NCI-H82 (cell line): ENCODE measurements at places on chromosomes 5 and 9.
A peak's percentile ranks its signal among the peaks of the same experiment; 100 is the strongest.

DNA sequence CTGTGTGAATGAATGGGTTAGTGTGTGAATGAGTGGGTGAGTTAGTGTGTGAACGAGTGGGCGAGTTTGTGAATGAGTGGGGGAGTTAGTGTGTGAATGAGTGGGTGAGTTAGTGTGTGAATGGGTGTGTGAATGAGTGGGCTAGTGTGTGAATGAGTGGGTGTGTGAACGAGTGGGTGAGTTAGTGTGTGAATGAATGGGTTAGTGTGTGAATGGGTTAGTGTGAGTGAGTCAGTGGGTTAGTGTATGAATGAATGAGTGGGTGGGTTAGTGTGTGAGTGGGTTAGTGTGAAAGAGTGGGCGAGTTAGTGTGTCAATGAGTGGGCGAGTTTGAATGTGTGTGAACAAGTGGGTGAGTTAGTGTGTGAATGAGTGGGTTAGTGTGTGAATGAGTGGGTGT is 35.5 kb downstream of the NKD2 start:
- DNase-seq, result no peak

DNA sequence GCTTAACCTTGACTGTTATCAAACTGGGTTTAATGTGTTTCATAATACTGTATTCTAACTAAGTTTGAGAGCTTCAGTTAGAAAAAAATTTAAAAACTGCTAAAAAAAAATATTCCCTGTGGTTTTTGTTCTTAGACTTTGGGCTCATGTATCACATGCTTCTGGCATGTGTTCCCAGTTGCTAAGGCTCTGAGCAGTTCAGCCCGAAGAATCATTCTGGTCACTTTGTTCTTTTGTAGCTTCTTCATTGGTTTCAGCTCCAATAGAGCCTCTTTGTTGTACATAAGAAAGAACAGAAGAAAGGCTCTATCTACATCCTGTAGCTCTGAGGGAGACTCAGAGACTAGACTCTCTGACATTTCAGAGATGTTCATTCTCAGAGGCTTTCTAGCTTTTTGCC is 25.6 kb downstream of the KCNN2 start:
- DNase-seq, result no peak

DNA sequence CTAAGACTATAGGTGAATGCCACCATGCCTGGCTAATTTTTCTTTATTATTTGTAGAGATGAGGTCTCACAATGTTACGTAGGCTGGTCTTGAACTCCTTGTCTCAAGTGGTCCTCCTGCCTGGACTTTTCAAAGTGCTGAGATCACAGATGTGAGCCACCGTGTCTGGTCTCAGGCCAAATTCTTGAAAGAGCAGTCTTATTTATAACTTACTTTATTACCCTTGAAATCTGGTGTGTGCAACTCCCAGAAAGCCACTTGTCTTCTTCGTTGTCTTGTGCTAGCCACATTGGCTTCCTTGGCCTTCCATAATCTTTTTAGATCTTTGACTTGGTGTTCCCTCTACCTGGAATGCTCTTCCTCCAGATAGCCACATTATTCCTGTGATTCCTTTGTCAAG is 50.1 kb downstream of the CTNNA1 start:
- no peak for DNase-seq

GRCh38 chr5:2168601-2169429 is 286.1 kb upstream of the IRX4 start:
- DNase-seq, result no peak

- no peak for DNase-seq
Observed at GRCh38 chr5:52132053-52132452, 655.7 kb upstream of the ITGA1 start.

- no peak for DNase-seq
Observed at GRCh38 chr9:116276651-116277121, 123.1 kb downstream of the PAPPA start.

GRCh38 chr5:123066016-123066415 is 23.0 kb upstream of the PRDM6 start:
- no peak for DNase-seq

DNA sequence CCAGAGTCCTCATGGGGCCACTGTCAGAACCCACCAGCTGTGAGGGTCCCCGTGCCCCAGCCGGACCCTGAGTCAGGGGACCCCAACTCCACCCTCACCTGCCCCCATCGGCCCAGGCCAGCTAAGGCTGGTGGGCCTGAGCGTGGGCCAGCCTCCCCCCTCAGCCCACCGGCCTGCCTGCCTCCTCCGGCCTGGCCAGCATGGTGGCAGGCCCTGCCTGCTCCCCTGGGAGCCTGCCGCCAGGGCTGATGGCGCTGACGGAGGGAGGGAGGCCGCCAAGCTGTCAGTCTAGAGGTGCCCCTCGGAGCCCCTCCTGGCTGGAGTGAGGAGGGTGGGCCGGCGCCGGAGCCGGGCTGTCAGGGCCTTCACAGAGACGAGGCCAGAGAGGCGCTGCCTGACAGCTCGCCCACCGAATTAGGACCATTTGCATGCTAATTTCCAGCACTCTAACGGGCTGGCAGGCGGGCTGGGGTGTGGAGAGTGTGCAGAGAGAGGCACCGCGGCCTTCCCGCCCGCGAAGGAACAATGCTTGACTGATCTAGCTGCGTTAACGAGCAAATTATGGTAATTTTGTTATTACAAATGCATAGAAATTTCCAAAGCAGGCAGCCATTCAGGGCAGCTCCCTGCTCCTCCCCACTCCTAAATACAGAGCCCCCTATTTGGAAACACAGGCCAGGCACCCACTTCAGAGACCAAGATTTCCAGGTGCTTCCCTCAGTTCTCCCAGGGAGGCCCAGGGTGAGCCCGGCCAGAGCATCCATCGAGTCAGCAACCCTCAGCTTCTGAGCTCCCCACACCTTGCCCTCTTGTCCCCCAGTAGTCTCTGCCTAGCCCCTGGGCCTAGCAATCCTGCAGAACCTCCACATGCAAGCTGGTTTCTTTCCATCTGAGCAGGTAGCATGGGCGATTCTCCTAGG is 169.3 kb downstream of the PAX5 start:
- no peak for DNase-seq

- DNase-seq, result peak; percentile 3
Observed at GRCh38 chr9:21141427-21141882, at the start of gene IFNW1. Gene IFNW1, minus strand, starts transcription at chr9:21141832. Its CDS starts 262 bp downstream, at chr9:21141570.

DNA sequence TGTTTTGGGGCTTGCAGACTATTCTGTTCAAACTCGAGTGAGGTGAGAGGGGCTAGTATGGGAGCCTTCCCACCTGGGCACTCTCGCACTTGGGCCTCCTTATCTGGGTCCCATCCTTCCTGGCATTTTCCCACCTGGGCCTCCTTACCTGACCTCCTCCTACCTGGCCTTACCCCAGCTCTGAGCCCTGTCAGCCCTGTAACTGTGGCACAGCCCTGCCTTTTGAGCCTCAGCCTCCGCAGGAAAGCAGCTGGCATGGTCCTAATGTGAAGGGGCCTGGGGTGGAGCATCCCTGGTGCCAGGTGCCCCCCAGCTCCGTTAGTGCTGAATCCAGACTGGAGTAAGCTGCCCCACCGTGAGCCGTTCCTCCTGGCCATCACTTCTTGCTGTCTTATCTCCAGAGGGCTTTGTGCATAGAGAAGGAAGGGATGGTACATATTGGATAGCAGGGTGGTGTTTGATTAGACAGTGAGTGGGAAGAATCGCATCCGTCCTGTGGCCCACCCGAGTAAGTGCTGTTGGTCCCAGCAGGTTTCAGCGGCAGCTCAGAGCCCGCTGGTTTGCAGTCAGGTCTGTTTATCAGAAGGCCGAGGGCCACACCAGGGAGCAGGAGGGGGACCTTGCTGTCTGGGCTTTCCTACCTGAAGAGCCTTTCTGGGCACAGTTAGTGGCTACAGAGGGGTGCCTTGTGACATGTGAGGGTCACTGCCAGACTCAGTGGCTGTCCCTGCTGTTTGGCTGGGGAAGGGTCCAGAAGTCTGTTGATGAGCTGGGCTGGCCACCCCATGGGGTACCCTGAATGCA is 76.5 kb downstream of the WNK2 start:
- DNase-seq, result no peak

DNA sequence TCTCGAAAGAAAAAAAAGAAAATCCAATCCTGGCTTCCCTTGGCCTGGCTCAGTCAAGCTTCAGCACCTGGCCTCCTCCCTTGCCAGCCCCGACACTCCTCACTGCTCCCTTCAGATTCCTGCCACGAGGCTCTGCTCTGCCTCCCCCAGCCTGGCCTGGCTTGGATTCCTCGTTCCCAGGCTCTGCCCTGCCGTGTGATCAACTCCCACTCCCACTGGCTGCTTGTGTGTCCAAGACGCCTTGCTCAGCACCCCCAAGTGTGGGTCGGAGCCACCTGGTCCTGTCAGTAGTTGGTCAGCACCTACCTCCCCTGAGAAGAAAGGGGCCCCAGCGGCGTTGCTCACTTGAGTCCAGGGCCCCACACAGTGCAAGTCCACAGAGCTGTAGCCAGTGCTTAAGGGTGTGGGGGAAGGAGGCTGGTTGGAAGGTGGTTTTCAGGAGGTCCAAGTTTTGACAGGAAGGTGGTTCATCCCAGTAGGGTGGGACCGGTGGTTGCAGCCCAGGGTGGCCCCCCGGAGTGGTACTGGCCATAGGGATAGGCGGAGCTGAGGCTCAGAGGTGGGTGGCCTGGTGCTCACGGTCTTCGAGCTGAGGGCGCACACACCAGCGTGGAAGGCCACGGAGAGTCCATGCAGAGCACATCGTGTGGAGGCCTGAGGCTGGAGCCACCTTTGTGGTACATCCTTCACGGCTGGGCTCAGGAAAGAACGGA is 46.4 kb downstream of the JADE2 start:
- DNase-seq, result no peak

DNA sequence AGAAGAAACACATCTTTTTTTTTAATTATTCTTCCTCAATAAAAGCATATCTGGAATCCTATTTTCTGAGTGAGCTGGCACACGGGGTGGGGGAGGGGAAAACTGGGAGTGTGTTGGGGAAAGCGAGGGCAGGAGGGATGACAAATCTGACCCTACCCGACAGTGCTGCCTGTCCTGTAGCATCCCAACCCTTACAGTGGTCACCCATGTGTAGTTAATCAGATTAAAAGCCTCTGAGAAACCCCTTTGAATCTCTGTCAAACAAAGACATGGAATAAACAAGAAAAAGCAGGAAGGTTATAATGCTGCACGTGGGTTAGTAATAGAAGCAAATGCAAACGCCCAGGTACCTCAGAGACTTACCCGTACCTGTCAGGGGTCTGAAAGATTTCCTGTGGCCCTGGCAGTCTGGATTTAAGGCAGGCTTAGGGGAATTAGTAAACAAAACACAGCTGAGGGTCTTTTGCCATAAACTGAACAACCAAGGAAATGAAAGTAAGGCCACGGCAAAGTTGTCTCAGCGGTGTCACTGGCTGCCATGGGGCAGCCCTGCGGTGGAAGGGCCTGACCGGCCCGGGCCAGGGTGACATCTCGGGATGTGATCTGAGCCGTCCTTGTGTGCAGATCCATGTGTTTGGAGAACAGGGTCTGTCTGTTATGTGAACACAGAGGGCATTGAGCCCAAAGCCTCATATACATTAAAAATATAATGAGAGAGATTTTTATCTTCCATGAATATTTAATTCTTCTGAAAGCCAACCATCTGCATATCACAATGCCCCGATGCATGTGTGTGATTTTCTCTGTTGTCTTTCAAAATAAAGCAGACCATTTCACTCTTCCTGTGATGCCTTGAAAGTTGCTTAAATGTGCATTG is 308.2 kb downstream of the ZNF608 start:
- no peak for DNase-seq

DNA sequence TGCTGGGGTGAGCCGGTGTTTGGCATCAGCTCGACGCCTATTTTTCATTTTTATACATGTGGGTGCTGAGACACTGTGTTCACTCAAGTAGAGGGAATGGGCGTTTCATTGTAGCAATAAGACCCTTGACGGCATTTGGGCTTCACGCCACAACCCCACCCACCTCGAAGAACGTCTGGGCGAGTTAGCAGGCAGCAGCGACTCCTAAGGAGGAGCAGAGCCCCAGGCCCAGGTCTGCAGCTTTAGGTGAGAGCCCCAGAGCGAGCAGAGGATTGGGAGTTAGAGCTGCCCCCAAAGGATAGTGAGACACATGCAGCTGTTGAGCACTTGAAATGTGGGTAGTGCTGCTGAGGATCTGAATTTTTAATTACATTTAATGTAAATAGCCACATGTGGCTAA is 1.6 kb upstream of the ZFP62 start:
- DNase-seq, result peak; percentile 16

GRCh38 chr9:78029551-78030295 is 1.9 kb downstream of the GNAQ start:
- no peak for DNase-seq

- peak; percentile 17 for DNase-seq
Observed at GRCh38 chr9:127264462-127265219, at the start of gene GARNL3. Gene GARNL3, plus strand, starts transcription at chr9:127264774. Its CDS starts 104 bp downstream, at chr9:127264878.

GRCh38 chr9:93864032-93864431 is 91.1 kb downstream of the BARX1 start:
- no peak for DNase-seq

GRCh38 chr5:14660833-14661232 is 3.7 kb upstream of the OTULIN start:
- DNase-seq, result no peak

DNA sequence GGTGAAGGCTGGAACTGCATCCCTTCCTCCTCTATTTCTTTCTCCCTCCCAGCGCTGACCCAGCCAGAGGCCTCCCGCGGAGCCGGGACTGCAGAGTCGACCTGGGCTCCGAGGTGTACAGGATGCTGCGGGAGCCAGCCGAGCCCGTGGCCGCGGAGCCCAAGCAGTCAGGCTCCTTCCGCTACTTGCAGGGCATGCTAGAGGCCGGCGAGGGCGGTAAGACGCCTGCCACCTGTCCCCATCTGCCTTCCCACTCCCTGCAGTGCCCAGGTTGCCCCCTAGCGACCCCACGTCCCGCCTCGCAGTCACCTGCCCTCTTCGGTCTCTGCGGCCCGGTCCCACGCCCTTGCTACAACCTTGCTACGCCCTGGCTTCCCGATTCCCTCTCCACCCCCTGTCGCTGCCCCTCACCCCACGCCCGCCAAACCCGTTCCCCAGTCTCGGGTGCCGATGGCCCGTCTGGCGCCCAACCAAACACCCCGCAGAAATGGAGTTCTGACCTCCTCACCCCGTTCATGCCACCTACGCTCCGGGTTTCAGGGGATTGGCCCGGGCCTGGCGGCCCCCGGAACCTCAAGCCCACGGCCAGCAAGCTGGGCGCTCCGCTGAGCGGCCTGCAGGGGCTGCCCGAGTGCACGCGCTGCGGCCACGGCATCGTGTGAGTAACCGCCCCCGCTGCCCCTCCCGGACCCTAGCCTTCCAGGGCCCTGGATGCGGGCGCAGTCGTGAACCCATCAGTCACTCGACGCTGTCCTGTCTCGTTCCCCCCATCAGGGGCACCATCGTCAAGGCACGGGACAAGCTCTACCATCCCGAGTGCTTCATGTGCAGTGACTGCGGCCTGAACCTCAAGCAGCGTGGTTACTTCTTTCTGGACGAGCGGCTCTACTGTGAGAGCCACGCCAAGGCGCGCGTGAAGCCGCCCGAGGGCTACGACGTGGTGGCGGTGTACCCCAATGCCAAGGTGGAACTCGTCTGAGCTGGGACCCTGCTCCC is 14.1 kb downstream of the PDLIM4 start:
- DNase-seq, result no peak

GRCh38 chr9:108933231-108933717 is 650 bp downstream of the ELP1 start:
- DNase-seq, result peak; percentile 58

GRCh38 chr9:17799369-17799768 is 220.5 kb downstream of the SH3GL2 start:
- DNase-seq, result no peak
